Stimulated activated CD4-positive, alpha-beta T cell treated with anti-CD3 and anti-CD28 coated beads, TNF-alpha, amount 100 ng/mL, for 24 hours (primary cell): ENCODE measurements at places on chromosomes 1 and 21.

DNA sequence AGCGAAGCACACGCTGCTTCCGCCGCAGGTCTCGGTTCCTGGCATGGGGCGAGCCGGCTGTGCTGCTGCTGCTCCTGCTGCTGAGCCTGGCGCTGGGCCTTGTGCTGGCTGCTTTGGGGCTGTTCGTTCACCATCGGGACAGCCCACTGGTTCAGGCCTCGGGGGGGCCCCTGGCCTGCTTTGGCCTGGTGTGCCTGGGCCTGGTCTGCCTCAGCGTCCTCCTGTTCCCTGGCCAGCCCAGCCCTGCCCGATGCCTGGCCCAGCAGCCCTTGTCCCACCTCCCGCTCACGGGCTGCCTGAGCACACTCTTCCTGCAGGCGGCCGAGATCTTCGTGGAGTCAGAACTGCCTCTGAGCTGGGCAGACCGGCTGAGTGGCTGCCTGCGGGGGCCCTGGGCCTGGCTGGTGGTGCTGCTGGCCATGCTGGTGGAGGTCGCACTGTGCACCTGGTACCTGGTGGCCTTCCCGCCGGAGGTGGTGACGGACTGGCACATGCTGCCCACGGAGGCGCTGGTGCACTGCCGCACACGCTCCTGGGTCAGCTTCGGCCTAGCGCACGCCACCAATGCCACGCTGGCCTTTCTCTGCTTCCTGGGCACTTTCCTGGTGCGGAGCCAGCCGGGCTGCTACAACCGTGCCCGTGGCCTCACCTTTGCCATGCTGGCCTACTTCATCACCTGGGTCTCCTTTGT is 2.6 kb downstream of the TAS1R3 start:
- no peak for DNase-seq

DNA sequence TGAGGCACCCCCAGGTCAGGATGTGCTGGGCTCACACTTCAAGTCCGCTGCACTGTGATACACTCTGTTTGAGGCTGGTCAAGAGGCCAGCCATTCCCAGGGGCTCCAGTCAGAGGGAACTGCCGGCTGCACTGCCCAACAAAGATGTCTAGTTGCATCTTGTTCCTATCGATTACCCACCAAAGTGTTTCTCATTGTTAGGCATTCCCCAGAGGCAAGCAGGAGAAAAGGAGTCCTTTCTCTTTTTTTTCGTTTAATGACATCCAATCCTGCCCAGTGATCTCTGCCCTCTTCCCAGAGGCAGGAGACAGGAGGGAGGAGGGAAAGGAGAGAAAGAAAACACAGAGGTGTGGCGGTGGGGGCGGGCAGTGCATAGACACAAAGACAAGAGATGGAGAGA is 150.4 kb downstream of the OMA1 start:
- DNase-seq, result no peak

GRCh38 chr1:154802982-154803920 is 66.8 kb downstream of the KCNN3 start:
- no peak for DNase-seq

GRCh38 chr1:68213843-68214242 is 18.5 kb downstream of the WLS start:
- DNase-seq, result no peak

GRCh38 chr21:37119421-37120218 is 46.6 kb downstream of the TTC3 start:
- DNase-seq, result no peak

DNA sequence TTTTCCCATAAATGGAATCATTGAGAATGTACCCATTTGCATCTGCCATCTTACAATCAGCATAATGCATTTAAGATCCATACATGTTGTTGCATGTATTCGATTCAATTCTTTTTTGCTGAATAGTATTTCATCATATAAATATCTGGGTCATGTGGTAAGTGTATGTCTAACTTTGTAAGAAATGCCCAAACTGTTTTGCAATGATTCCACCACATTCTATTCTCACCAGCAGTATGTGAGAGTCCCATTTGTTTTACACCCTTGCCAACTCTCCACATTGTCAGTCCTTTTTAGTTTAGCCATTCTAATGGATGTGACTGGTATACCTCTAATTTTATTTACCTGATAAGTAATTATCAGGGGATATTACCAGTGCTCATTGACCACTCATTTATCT is 115.8 kb upstream of the PBX1 start:
- no peak for DNase-seq

DNA sequence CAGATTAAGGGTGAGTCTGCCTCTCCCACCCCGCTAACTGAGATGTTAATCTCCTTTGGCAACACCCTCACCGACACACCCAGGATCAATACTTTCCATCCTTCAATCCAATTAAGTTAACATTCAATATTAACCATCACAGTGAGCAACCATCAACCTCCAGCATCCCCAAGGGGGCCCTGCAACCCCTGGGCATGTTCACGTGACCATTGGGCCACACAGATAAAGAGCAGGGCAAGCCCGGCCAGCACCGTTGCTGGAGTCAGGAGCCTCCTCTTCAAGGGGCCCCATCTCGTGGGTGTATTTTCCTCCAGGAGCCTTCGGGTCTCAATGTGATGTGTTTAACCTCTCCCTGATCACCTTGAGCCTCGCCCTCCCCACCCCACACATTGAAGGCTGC is 8.0 kb upstream of the GPR157 start:
- no peak for DNase-seq

DNA sequence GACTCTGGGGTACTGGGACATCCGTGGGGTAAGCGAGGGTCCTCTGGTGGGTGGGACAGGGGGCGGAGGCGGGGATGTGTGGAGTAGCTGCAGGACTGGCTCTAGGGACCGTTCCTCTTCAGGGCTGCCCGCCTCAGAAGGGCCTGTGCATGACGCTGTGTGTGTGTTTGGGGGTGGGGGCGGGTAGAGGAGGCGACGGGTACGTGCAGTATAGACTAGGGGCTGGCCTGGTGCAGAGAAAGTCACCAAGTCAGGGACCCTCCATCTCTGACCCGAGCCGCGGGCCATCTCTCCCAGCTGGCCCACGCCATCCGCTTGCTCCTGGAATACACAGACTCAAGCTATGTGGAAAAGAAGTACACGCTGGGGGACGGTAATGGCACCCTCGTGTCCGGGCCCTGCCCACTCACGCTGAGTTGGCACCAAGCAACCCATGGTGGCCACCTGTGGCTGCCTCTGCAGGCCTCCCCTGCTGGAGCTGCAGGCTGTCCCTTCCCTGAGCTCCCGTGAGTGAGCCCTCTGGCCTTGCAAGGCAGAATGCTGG is 342 bp downstream of the GSTM5 start:
- DNase-seq, result no peak

DNA sequence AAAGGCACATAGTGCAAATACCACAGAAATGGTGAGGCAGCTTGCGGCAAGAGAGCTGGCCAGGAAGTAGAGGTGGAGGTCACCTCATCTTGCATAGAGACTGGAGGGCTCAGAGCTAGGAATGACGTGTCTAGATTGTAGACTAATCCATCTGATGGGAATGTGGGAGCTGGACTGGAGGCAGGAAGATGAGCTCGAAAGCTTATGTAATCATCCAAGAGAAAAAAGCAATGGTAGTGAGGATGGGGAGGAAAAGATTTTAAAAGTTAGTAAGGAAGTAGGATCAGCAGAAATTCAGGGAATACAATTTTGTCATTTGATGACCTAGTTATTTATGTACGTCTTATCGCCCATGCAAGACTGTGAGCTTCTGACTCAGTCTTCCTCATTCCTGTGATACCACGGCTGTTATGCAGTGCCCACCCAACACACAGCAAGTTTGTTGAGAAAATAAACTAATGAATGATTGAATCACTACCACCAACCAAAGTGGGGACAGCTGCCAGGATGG is 123.9 kb downstream of the RRAGC start:
- no peak for DNase-seq

DNA sequence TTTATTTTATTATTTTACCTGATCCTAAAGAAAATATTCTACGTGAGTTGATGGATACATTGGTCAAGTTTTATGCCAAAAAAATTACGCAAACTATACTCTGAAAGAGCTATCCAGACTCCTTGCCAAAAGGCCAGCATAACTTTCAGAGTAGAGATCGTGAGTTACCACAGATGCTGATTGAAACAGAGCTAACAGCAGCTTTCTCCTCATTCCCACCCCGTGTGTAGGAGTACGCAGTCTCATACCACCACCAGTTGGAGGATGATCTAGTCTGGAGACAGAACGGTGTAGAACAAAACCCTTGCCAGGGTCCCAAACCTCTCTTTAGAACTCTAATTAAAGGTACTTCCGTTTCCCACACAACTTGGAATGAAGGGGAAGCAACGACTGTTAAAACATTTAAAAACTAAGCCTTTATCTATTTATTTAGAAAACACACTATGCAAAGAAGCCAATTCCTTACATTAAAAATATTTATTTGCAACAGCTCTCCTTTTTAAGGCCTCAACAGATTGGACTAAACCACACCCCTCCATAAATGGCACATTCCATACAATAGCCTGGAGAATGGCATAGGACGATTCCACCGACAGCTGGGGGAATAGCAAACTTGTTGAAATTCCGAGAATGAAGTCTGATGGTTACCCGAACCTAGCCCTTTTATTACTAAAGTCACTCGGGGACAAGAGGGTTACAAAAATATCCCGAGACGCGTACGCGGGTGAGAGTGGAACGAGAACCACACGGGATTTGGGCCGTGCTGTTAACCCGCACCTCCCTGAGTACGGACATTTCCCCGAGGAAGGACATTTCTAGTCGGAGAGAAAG is 1.4 kb downstream of the NUCKS1 start:
- peak; percentile 25 for DNase-seq

DNA sequence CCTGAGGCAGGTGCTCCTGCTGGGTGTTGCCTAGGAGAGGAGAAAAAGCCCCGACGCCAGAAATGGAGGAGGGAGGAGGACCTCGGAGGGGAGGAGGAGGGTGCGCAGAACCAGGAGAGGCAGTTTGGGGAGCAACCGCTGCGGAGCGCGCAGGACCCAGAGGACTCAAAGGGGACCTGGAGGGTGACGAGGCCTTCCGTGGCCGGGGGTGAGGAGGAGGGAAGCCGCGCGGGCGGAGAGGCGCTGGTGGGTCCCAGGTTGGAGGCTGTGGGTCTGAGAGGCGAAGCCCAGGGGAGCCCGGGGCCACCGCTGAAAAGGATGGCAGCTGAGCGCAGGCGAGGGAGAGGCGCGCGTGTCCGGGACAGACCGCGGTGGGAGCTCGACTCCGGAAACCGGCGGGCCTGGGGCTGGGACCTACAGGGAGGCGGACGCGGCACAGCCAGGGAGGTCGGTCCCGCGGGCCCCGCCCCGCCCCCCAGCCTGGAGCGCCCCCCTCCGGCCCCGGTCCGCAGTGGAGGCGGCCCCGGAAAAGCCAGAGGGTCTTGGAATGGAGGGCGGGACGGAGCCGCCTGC is 15.1 kb downstream of the RNF223 start:
- DNase-seq, result no peak

- DNase-seq, result no peak
These were observed 141.2 kb downstream of the FGGY start for GRCh38 chr1:59438058-59438560.

- DNase-seq, result no peak
These were observed 12.4 kb upstream of the UMODL1 start for GRCh38 chr21:42058631-42059111.

- no peak for DNase-seq
These were observed 142.6 kb upstream of the PALMD start for GRCh38 chr1:99503276-99503747.

DNA sequence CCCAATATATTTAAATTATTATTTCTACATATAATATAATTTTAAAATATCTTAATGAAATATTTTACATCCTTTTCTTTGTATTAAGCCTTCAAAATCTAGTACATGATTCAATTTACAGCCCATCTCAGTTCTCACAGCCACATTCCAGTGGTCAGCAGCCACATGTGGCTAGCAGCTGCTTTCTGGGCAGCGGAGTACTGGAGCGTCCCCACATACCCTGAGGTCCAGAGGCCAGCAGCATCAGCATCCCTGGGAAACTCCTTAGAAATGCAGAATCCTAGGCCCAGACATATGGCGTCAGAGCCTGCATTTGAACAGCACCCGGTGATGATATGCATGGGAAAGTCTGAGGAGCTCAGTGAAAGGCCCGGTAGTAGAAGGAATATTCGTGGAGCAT is 8.6 kb upstream of the LHX4 start:
- no peak for DNase-seq

GRCh38 chr1:154148807-154149206 is 6.1 kb downstream of the NUP210L start:
- no peak for DNase-seq

DNA sequence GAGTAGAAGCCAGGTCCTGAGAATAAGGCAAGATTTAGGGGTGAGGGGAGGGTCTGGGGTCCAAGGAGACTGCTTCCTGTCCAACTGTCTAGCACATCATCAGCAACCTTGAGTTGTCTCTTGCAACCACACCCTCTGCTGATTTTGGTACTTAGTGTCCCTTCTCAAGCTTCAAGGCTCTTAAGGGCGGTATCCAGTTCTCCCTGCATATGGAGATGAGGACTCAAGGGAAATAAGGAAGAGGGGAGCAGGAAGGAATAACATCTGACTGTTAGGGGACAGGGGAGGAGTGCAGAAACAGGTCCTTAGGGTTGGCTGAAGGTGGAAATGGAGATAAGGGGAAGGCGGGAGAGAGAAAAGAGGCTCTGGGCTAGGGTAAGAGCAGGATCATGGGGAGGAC is 12.3 kb downstream of the MYOG start:
- no peak for DNase-seq

- peak; percentile 73 for DNase-seq
These were observed 20.4 kb upstream of the TARBP1 start for GRCh38 chr1:234499119-234499942.

DNA sequence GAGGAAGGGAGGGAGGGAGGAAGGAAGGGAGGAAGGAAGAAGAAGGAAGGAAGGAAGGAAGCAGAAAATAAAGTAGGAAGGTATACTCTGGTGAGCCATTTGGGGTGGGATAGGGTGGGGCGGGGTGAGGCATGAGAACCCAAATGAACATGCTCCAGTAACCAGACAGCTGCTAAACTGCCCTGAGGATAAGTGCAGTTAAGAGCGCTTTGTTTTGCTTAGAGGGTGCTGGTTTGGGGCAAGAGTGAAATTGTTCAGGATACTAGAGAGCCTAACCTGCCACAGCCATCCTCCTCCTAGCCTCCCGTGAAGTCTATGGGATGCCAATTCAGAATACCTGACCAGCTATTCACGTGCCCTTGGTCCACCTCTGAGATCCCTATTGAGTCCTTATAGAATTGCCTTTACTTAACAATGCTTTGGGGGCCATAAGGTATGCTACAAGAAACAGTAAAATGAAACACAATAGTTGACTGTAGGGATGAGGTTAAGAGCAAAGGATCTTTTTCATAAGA is 59.0 kb upstream of the ATF3 start:
- DNase-seq, result no peak

GRCh38 chr1:4653796-4654725 is at the start of gene AJAP1:
Gene AJAP1 (plus strand): TSS chr1:4654609. CDS start chr1:4655426, 817 bp downstream.
- DNase-seq, result no peak

- DNase-seq, result no peak
These were observed 4.4 kb upstream of the TNFRSF25 start for GRCh38 chr1:6470132-6471085.

DNA sequence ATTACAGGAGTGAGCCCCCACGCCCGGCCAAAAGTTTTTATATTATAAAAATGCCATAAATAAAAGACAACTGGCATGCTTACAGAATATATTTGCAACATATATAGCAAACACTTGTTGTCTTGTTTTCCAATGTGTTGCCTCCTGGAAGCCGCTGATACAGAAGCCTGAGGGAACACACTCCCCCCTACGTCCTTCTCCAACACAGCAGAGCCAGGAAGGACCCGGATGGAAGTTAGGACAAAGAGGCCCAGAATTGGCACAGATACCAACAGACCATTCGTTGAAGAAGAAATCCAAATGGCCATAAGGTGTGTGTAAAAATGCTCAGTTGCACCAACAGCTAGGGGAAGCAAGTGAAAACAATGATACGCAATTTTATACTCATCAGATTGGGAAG is 1.3 kb upstream of the PLA2G5 start:
- no peak for DNase-seq
